ENCODE measurements at places on chromosomes 7 and 10.
A peak's percentile ranks its signal among the peaks of the same experiment; 100 is the strongest.

- DNase-seq = no peak
These were observed 33.7 kb downstream of the CTTNBP2 start for GRCh38 chr7:117839507-117839906.

- no peak for DNase-seq
These were observed 604.5 kb upstream of the STEAP1 start for GRCh38 chr7:89549768-89550167.

GRCh38 chr10:28681291-28681763 lies 4.0 kb downstream of the BAMBI start:
- DNase-seq = no peak

GRCh38 chr7:50335795-50336754 lies 31.6 kb downstream of the IKZF1 start:
- DNase-seq = no peak

GRCh38 chr10:70169649-70170364 lies 507 bp downstream of the SAR1A start:
- no peak for DNase-seq

DNA sequence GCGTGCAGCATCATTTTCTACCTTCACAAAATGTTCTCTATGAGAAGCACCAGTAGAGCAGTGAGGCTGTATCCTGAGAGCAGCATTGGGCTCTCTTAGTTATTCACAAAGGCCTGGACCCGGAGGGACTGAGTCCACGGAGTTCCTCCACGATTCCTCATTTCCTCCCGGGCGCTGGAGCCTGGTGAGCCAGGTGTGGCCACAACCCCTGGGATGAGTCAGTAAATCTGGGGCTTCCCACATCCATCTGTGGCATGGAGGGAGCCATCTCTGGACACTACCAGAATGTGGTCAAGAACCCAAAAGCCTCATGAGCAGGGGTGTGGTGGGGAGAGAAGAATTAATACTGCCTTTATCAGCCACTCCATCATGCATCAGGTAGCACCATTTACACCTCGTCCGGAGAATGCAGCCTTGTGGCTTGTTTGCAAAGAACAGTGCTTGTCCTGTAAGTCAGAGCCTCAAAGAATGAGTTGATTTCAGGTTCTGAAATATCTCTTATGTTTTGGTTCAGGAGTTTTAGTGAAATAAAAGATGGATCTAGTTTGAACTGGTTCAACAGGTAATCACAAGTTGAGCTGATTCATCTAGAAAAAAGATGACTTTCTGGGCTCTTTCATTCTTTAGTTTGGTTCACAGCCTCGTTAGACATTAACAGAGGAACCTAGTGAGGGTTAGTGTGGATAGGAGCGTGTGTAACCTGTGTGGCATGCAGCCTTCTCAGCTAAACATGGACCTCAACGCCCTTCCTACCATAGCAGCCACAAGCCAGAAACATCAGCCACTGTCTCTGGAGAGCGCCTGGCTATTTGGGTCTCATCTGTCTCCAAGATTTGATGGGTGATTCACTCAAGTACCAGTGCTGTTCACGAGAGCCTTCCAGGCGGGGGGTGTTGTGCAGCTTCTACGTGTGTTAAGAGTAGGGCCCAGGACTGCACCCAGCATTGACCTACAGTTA lies 95.2 kb downstream of the WDR37 start:
- DNase-seq = no peak

- DNase-seq = no peak
These were observed 625.7 kb upstream of the ANKRD30A start for GRCh38 chr10:36499693-36500092.

DNA sequence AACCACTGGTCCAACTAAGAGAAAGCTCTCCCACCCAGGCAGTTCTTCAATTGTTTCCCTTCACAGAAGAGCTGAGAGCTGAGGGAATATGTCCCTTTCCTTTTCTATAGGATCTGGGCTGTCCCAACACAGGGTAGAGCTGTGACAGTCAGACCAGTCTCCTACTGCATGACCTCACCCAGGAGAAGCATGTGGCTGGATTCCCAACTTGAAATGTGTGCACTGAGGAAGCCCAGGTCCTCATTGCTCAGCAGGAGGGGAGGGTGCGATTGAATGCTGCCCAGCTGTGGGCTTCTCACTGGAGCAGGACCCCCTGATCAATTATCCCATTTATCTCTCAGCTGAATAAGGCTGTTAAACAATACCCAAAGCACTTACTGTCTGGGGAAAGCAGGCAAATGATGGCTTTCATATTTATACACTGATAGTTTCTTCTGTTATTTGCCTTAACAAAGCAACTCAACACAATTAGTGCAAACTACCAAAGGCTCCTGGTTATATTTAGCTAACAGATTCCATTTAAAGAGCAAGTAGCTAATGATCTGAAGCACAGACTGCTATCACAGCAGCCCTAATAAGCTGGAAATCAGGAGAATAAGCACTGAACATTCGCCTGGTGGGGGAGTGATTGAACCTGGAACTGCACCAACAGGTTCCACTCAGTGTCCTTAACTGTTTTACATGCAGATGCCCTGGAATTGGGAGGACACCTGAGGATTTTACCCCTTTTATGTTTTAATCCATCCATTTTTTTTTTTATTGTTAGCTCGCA lies 508.8 kb downstream of the CCSER2 start:
- DNase-seq = no peak

GRCh38 chr7:79009647-79010046 lies 443.8 kb downstream of the MAGI2 start:
- DNase-seq = no peak

DNA sequence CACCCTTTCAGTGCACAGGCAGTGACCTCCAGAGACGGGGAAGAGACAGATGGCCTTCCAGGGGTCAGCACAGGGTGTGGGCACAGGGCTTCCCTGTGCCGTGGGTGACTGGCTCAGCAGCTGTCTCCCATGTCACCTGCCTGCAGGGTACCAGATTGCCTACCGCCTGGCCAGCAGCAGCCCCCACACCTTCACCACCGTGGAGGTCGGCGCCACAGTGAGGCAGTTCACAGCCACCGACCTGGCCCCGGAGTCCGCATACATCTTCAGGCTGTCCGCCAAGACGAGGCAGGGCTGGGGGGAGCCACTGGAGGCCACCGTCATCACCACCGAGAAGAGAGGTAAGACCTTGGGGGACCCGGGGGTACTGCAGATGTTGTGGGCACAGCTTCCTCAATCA lies 536.5 kb upstream of the FOXK1 start:
- no peak for DNase-seq

DNA sequence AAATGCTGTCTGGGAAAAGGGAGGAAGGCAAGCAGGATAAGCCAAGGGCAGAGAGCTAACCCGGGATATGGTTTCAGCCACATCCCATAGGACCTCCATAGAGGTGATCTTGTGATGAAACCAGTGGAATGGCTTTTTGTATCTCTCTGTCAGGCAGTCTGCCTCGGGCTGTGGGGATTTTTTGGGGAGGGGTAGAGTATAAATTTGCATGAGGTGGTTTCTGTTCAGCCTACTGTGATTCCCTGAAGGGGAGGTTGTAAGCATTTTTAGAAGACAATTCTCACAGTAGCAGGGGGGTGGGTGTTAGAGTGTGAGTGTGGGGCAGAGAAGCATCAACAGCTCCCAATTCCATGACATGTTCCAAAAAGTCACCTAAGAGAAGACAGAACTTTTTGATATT lies 11.8 kb downstream of the OR9A2 start:
- DNase-seq = no peak

- DNase-seq = no peak
These were observed 11.1 kb downstream of the PKD1L1 start for GRCh38 chr7:47937065-47937687.

- no peak for DNase-seq
These were observed 59.8 kb downstream of the HK1 start for GRCh38 chr10:69338133-69338456.

- no peak for DNase-seq
These were observed 113.1 kb upstream of the ADCY1 start for GRCh38 chr7:45461026-45461425.

GRCh38 chr10:484925-485661 lies 204.4 kb downstream of the DIP2C start:
- no peak for DNase-seq

GRCh38 chr7:64183126-64183742 lies 23.8 kb upstream of the ZNF735 start:
- no peak for DNase-seq

DNA sequence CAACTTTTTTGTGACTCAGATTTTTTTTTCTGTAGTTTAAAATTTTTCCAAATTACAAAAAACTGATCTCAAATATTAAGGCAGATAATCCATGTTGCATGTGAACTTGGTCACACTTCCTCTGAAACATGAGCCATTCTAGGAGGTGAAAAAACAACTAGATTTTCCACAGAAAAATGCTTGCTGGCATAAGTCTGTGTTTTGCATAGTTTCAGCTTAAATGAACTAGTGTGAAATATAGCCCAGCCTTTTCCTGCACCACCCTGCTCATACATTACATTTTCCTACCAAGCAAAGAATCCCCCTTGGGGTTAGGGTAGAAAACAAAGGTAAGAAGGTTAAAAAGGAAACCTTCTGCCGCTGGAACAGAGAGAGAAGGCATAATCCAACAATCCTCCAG lies 48.2 kb downstream of the SLC25A13 start:
- no peak for DNase-seq

- no peak for DNase-seq
These were observed 610.0 kb downstream of the KCNMA1 start for GRCh38 chr10:77027576-77027975.

GRCh38 chr7:130160455-130160854 lies 44.8 kb downstream of the TMEM209 start:
- no peak for DNase-seq

- no peak for DNase-seq
These were observed 40.8 kb downstream of the RBM20 start for GRCh38 chr10:110684800-110685446.

- no peak for DNase-seq
These were observed 38.4 kb downstream of the NPSR1 start for GRCh38 chr7:34696415-34696814.

GRCh38 chr10:405648-406047 lies 270.4 kb downstream of the ZMYND11 start:
- DNase-seq = no peak

DNA sequence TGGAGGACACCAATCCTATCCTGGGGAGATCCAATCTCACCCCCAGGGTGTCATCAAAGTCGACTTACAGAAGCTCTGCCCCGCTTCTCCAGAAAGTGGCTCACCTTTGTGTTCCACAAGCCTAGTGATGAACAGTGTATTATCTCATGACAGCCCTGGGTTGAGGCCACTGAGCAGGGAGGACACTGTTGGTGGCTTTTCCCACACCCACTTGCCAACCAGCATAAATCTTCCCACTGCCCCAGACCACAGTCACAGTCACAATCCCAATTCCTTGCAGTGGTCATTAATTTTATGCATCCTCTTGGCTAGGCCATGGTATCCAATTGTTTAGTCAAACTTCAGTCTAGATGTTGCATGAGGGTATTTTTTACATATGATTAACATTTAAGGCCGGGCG lies 18.4 kb downstream of the TNS3 start:
- no peak for DNase-seq

DNA sequence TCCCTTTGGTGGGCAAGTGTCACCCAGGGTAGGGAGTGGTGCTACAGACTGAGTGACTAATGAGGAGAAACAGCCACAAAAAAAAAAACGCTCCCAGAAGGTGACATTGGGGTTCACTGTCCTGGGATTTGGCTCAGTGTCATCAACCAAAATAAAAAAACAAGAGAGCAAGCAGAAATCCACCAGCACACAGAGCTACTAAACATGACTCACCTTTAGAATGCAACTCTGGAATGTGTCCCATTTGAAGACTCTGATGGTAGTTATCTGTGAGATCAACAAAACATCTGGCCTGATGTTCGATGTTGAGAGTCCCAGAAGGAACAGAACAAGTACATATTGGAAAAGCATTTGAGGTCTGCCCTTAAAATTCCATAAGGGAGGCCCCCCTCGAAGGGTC lies 200.3 kb upstream of the LYZL2 start:
- no peak for DNase-seq

- DNase-seq = peak; percentile 68
These were observed 91.0 kb downstream of the MET start for GRCh38 chr7:116762971-116763370.

DNA sequence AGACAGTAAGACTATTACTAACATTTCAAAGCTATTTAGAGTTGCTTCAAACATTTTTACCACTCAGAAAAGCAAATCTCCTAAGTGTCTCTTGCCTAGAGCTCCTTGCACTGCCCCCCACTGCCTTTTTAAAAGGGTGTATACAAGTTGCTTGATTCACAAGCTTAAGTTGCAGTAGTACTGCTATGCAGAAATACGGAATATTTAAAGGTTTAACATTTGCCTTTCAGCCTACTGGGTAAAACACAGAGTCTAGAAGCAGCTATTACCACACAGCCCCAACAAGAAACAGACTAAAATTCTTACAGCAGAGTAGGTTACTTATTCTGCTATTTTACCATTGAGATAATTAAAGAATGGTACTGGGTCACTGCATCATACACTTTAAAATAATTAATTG lies 128.5 kb downstream of the CNOT4 start:
- DNase-seq = no peak

GRCh38 chr7:43721193-43721806 lies 8.0 kb downstream of the COA1 start:
- no peak for DNase-seq

DNA sequence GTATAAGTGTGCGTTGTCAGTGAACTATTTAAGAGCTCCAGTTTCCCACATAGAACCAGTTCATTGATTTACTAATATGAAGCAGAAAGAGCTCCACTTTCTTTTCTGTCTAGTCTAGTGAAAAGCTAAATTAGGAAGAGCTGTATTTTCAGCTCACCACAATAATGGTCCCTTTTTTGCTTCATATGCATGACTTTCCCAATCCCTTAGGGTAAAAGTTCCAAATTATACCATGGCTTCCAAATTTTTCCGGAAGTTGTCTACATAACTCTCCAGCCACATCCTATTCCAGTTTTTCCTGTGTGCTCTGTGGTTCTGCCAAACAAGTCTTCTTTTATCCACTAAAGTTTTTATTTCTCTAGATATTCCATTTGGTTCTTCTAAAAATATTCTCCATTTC lies 685.2 kb downstream of the REEP3 start:
- no peak for DNase-seq

GRCh38 chr7:106545275-106545674 lies 115.7 kb downstream of the CCDC71L start:
- no peak for DNase-seq

- DNase-seq = no peak
These were observed 73.7 kb downstream of the PLPP4 start for GRCh38 chr10:120530699-120531098.

DNA sequence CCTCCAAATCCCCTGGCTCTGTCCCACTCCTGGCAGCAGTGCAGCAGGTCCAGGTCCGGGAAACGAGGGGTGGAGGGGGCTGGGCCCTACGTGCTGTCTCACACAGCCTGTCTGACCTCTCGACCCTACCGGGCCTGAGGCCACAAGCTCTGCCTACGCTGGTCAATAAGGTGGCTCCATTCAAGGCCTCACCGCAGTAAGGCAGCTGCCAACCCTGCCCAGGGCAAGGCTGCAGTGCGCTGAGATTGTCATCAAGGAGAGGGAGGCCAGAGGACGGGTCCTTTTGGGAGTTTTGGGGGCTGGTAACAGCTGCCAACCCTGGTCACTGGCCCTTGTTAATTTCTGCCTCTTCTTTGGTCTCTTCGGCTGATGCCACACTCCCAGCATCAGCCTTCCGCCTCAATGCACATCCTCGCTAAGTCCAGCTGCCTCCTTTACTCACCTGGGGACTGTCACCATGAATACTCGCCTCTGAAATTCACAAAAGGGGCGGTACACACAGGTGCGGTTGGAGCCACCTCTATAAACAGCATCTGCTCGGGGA lies 3.5 kb downstream of the EPO start:
- DNase-seq = no peak

GRCh38 chr7:15989194-15989593 lies 302.7 kb upstream of the MEOX2 start:
- DNase-seq = no peak
